ENCODE measurements at places on chromosomes 2 and 18. TPM values are rescaled to one million over a fixed set of nuclear protein-coding genes. Genes with fewer than 3 reads are reported as not detected.
A peak's percentile ranks its signal among the peaks of the same experiment; 100 is the strongest.

The GPR45 gene
- not detected for total RNA-seq

The NLRC4 gene
- total RNA-seq, result 0.81 TPM

The LIMS3 gene
- 43.6 TPM for total RNA-seq

The TEKT4 gene
- total RNA-seq, result not detected

The ARHGAP15 gene
- 11.0 TPM for total RNA-seq

The ANKRD29 gene
- 5.6 TPM for total RNA-seq

The PARD3B gene
- total RNA-seq, result 25.7 TPM

The LGALSL gene
- 15.8 TPM for total RNA-seq

The C2orf78 gene
- total RNA-seq, result not detected

DNA sequence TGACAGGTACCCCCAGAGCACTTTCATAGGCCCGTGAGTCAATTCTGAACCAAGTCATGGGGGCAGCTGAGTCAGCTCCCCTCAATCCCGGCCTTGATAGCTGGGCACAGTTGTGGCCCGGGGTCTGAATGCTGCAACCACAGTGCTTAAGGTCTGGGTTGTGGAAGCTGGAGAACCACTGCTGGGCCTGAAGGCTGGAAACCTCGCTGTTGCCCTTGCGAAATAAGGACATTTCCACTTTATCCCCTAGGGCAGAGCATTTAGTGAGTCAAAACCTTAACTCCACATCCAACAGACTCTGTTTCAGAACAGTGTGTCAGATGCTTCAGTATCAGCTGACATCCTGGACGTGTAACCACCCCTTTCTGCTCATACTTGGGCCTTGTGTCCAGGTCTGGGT lies 58.6 kb downstream of the SP110 start:
- DNase-seq, result no peak
- no peaks in the 10 kb centered on the region for H3K36me3 ChIP-seq
- no peak overlapping the region for H3K4me3 ChIP-seq
- H3K27ac ChIP-seq, result no peak overlapping the region
- H3K4me1 ChIP-seq, result no peaks in the 10 kb centered on the region

DNA sequence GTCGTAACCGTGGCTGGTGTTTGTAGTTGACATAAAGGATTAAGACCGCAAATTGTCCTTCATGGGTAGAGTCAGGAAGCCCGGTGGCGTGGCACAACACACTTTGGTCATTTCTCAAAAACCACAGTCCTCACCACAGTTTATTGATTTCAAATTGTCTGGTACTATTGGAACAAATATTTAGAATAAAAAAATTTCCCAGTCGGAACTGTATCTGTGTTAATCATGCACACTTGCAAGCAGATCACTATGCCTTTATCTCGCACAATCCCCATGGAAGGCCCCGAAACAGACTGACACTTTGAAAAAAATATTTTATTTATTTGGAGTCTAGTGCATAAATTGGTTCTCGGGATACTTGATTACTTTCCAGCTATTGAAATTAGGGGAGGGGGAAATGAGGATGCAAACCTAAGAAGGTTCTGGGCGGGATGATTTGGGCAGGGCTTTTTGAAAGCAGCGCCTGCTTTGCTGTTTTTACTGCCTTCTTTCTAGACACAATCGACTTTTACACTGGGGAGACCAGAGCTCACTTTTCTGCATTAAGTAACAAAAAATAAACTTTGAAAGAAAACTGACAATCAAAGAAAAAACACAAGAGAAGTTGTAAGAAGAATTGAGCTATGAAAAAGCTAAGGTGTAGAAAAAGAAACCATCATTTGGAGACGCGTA lies 15.4 kb upstream of the HOXD1 start:
- no peaks in the 10 kb centered on the region for H3K36me3 ChIP-seq
- H3K27me3 ChIP-seq, result peaks cover 17% of the 10 kb centered on the region
- no peak for DNase-seq
- H3K4me3 ChIP-seq, result no peak overlapping the region
- no peaks in the 10 kb centered on the region for H3K4me1 ChIP-seq

GRCh38 chr2:240687045-240687740 lies 4.5 kb upstream of the AQP12A start:
- H3K36me3 ChIP-seq, result no peaks in the 10 kb centered on the region
- no peak for DNase-seq
- no peak overlapping the region for H3K4me3 ChIP-seq
- no peaks in the 10 kb centered on the region for H3K27me3 ChIP-seq
- H3K27ac ChIP-seq, result no peak overlapping the region

GRCh38 chr2:215577356-215577755 lies 141.5 kb upstream of the FN1 start:
- H3K27ac ChIP-seq, result no peak overlapping the region
- DNase-seq, result no peak
- no peaks in the 10 kb centered on the region for H3K36me3 ChIP-seq
- H3K4me3 ChIP-seq, result no peak overlapping the region

DNA sequence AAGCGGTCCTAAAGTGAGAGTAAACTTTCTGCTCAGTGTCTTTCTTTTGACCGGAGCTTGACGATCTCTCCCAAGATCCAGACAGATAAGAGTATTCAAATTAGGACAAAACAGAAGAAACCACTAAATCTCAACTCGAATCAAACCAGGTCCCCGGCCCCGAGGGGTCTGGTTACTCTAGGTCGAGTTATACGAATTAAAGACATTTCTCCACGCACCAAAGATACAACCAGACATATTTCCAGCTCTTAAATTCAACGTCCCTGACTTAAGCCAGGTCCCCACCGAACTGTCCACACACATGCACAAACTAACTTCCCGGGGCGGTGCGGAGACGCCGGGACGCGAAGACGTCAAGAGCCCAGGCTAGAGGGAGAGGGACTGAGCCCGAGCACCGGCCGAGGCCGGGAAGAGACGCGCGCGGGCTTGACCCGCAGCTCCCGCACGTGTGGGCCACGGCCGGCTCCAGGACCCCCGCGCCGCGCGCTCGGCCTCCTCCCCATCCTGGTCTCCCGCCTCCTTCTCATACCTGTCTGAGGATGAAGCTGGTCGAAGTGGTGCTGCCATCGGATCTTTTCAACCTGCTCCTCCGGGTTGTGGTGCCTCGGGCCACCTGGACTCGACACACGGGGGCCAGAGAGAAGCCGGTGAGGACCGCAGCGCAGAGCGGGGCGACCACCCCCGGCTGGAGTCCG lies 896 bp downstream of the CACNB4 start:
- H3K27ac ChIP-seq, result no peak overlapping the region
- H3K36me3 ChIP-seq, result no peaks in the 10 kb centered on the region
- H3K27me3 ChIP-seq, result no peaks in the 10 kb centered on the region
- DNase-seq, result no peak
- H3K4me3 ChIP-seq, result peak overlapping the region; percentile 89

GRCh38 chr2:162926501-162926900 lies 87.9 kb upstream of the KCNH7 start:
- H3K36me3 ChIP-seq, result no peaks in the 10 kb centered on the region
- H3K27ac ChIP-seq, result no peak overlapping the region
- no peak overlapping the region for H3K4me3 ChIP-seq
- no peak for DNase-seq
- H3K27me3 ChIP-seq, result no peaks in the 10 kb centered on the region

DNA sequence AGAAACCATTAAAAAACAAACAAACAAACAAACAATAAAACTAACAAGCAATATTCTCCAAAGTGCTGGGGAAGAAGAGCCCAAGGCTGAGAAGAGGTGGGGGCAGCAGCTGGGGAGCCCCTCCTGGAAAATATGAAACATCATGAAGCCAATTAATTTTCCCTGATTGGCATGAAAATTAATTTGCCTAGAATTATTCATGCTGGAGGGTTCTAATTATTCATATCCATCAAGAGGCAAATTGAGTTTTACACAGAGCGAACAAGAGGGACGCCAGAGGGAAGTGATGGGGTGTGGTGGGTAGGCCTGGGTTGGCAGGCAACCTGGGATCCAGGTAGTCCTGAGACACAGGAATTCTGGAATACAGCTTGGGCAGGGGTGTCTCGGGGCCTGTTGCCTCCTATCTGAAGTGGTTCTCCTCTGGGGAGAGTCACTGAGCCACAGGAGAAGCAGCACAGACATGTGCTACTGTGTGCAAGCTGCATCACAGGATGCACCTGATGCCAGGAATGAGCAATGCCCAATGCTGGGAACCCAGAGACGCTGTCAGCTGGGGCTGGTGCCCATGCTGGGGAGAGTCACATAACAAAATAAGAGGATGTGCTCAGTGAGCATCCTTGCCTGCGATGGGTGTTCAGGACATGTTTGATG lies 100.5 kb downstream of the TEX51 start:
- H3K4me3 ChIP-seq, result no peak overlapping the region
- H3K4me1 ChIP-seq, result no peaks in the 10 kb centered on the region
- DNase-seq, result no peak
- no peaks in the 10 kb centered on the region for H3K36me3 ChIP-seq

- H3K27me3 ChIP-seq, result no peaks in the 10 kb centered on the region
- peaks cover 47% of the 10 kb centered on the region for H3K4me1 ChIP-seq
- no peak for DNase-seq
- H3K4me3 ChIP-seq, result peak overlapping the region; percentile 16
Measured at GRCh38 chr2:223941579-223942277, 3.4 kb downstream of the WDFY1 start.

DNA sequence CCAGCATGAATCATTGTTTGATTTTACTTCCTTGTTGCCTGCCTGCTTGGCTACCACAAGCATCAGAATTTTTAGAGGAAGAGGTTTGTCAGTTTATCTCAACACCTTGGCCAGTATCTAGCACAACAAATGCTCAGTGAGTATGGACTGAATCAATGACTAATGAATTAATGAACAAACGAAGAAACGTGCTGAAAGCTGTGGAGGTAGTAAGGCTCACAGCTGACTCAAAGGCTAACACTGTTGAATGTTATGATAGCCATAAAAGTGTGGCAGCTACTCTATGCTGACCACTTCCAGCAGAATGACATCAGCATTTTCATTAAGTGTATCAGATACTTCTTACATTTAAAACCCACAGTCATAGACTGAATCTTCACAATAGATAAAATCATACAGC lies 543.4 kb downstream of the IRS1 start:
- no peak for DNase-seq
- H3K4me3 ChIP-seq, result no peak overlapping the region
- H3K36me3 ChIP-seq, result no peaks in the 10 kb centered on the region
- H3K27ac ChIP-seq, result no peak overlapping the region

DNA sequence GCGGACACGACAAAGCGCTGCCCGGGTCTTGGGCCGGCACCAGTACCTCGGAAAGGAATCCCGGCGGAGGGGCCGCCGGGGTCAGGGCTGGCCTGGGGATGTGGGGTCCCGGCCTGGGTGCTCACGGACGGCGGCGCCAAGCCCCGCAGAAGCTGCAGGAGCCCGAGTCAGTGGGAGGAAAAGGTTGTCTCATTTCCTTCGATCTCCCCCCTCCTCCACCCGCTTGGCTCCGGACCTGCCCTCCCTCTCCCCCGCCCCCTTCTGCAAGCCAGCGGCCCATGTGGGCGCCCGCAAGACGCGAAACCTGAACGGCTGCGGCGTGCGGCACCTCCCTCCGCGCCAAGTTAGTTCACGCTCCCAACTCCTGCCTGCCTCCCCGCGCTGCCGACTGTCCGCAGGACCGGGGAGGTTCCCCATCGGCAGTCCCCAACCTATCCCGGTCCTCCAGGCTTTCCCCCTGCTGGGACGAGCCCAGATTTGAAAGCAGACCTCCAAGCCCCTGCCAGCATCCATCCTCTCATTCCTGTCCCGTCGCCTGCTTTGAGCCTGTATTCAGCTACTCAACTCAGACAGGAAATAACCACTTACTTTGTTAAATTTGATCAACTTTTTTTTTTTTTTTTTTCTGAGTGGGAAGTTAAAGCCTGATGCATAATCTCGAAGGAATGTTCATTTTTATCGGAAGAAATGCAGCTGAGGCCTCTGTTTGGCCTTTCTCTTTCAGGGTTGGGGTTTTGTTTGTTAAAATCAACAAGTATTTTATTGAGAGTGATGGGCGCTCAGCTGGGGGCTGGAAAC lies at the start of gene EVA1A:
Gene EVA1A (minus strand): TSS at position 172 of the 798 bp plus-strand sequence. CDS start 42,799 bp downstream, outside the sequence.
- H3K27ac ChIP-seq, result no peak within 1 kb of the TSS
- H3K4me3 ChIP-seq, result peak within 1 kb of the TSS; percentile 69
- no peak for DNase-seq
- H3K36me3 ChIP-seq, result no peaks in the 10 kb centered on the region

DNA sequence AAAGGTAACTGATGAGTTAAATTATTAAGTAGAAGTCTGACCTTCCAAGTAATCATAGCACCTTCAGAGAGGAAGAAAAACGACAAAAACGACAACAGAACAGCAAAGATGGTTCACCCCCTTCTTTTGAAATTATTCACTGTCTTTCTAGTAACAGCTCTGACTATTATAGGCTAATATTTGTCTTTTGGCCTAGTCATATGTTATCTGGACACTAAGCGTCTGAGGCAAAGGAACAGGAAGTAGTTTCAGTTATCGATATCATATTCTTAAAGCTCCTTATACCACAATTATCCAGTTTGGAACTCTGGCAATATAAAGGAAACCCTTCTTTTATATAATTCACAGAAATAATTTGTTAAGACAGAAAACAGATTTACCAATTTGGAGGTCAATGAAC lies 27.6 kb upstream of the SLC40A1 start:
- H3K4me1 ChIP-seq, result peaks cover 11% of the 10 kb centered on the region
- no peaks in the 10 kb centered on the region for H3K36me3 ChIP-seq
- DNase-seq, result no peak
- H3K27ac ChIP-seq, result no peak overlapping the region
- H3K27me3 ChIP-seq, result no peaks in the 10 kb centered on the region

GRCh38 chr2:168594778-168595177 lies 138.7 kb downstream of the CERS6 start:
- no peaks in the 10 kb centered on the region for H3K27me3 ChIP-seq
- DNase-seq, result no peak
- H3K27ac ChIP-seq, result no peak overlapping the region
- H3K4me3 ChIP-seq, result no peak overlapping the region

- no peak overlapping the region for H3K27ac ChIP-seq
- peaks cover 9% of the 10 kb centered on the region for H3K36me3 ChIP-seq
- no peak for DNase-seq
- H3K4me1 ChIP-seq, result peaks cover 3% of the 10 kb centered on the region
Measured at GRCh38 chr2:239154971-239155805, 245.6 kb downstream of the HDAC4 start.
